ENCODE measurements at places on chromosomes 16 and 17. TPM values are rescaled to one million over a fixed set of nuclear protein-coding genes. Genes with fewer than 3 reads are reported as not detected.

DNA sequence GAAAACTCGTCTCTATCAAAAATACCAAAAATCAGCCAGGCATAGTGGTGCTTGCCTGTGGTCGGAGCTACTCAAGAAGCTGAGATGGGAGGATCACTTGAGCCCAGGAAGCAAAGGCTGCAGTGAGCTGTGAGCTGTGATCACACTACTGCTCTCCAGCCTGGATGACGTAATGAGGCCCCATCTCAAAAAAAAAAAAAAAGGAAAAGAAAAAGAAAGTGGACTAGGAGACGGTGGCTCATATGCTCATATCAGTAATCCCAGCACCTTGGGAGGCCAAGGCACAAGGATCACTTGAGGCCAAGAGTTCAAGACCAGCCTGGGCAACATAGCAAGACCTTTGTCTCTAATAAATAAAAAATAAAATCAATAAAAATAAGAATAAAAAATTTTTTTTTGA, 8.8 kb upstream of the SUMO2 start:
- no peak for DNase-seq

GRCh38 chr16:68420366-68420942, 27.9 kb downstream of the SMPD3 start:
- no peak for DNase-seq

The ALOX15B gene
- 177 TPM for total RNA-seq

The NOTUM gene
- 1.0 TPM for total RNA-seq

DNA sequence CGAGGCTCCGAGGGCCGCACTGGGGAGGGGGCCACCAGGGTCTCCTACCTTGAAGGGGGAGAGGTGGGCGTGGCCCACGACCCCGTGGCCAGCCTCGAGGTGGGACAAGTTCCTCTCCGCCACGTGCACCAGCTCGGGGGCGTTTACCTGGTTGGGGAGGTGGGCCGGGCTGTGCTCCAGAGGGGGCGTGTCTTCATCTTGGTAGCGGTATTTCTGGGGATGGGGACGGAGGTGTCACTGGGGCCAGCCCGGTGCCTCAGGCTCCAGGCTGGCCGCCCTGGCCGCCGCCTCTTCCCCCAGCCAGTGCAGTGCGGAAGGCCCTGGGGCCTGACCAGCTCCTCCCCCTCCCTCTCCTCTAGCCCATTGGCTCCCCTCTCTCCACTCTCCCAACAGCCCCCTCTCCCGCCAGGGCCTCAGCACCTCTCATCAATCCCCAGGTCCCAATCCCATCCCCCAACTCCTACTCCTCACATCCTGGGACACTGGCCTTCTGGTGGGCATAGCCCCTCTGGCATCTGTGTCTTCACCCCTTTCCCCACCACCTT, 11.5 kb downstream of the DLG4 start:
- DNase-seq: no peak
